Adipose tissue (tissue), 3 donors: ENCODE measurements at places on chromosomes 4 and X. TPM values are rescaled to one million over a fixed set of nuclear protein-coding genes. Genes with fewer than 3 reads are reported as not detected.

The CLCN5 gene
- polyA plus RNA-seq, result 1.3 TPM

The TEX13C gene
- polyA plus RNA-seq, result not detected

The IL2 gene
- not detected for polyA plus RNA-seq

The OSTC gene
- 109 TPM for polyA plus RNA-seq

The PCDH18 gene
- 11.7 TPM for polyA plus RNA-seq

The DCAF8L2 gene
- polyA plus RNA-seq, result not detected

The PHOX2B gene
- polyA plus RNA-seq, result not detected

The AMBN gene
- polyA plus RNA-seq, result 0.12 TPM

The GJB1 gene
- 1.8 TPM for polyA plus RNA-seq

The CRMP1 gene
- polyA plus RNA-seq, result 0.22 TPM

The ADAM29 gene
- polyA plus RNA-seq, result not detected

The FATE1 gene
- 0.15 TPM for polyA plus RNA-seq

The CXorf49 gene
- 0.40 TPM for polyA plus RNA-seq

The DGAT2L6 gene
- not detected for polyA plus RNA-seq

The BTK gene
- 4.5 TPM for polyA plus RNA-seq
